ENCODE measurements at places on chromosomes 3 and 15.

- DNase-seq, result no peak
Observed at GRCh38 chr3:135248213-135248612, 453.2 kb downstream of the EPHB1 start.

DNA sequence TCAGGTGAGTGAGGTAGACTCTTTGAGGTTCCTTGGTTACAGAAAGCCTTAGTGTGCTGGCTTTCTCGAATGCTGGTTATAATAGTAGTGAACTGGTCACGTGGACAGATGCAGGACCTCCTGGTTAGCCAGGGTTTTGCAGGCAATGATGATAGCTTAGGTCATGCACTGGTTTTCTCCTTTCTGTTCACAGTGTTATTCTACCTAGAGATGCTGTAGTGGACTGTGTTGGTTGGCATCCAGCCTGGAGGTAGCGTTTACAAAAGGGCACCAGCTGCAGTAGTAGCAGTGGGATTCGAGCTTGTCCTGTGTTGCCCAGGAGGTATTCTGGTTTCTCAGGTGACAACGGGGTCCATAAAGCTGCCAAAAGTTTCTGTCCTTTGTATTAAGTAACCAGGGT lies 27.0 kb downstream of the PCCB start:
- peak; percentile 79 for DNase-seq

- no peak for DNase-seq
Observed at GRCh38 chr15:47405365-47406162, 311.7 kb upstream of the SEMA6D start.

DNA sequence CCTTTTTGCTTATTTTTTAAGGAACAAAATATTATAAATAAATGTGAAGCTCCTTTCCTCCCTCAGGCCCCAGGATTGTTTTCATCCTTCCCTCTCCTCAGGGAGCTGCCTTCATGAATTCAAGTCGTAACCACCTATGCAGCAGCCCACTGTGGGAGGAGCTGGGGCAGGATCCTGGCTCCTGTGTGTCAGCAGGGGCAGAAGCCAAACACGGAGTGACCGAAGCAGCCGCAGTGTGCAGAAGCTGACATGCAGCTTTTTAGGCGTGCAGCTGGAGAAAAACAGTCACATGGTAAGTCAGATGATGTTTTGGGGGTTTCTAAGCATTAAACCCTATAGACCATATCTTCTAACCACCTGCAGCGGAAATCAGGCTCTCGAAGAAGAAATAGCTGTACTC lies 231.3 kb downstream of the OCA2 start:
- no peak for DNase-seq

DNA sequence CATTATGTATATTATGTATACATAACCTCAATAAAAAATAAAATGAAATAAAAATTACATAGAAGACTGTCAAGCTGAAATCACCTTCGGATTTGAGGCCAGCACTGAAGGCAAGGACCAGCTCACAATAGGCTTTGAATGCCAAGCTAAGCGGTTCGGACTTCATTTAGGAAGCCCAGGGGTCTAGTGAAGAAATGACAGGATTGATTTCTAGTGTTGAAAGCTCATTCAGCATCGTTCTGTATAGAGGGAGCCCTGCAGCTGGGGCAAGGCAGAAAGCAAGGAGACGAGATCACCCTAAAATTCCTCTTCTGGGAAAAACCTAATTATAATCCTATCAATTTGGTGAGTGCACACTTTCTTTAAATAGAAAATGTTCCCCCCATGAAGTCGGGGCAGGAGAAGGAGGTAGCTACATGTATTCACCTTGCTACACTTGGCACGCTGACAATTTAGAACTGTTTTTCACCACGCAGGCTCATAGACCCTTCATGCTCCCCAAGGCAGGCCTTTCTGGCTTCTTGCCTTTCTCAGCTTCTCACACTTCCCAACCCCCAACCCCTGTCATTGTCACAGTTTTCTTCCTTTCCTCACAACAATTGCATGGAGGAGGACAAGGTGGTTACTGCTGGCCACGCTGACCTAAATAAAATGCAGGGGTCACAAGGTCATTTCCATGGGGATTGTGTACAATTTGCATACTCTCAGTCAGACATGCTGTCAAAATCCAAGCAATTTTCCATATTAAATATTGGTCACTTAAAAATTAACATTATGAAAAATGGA lies 44.4 kb upstream of the SSR3 start:
- DNase-seq, result no peak

DNA sequence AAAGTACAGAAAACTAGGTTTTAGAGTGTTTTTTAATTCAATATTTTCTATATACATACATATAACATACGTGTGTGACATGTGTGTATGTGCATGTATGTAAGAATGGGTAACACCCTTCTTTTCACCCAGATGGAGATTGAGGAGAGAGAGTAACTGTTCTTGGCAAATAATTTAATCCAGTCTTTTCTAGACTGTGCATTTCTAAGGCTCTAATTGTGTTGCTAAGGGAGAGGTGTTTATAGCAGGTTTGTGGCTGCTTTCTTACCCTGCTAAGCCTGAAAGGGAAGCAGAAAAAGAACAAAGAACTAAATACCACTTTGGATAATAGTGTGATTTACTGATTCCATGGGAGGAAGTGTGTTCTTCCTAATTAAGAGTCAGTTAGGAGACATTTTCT lies 46.0 kb upstream of the ALDH1L1 start:
- DNase-seq, result no peak

DNA sequence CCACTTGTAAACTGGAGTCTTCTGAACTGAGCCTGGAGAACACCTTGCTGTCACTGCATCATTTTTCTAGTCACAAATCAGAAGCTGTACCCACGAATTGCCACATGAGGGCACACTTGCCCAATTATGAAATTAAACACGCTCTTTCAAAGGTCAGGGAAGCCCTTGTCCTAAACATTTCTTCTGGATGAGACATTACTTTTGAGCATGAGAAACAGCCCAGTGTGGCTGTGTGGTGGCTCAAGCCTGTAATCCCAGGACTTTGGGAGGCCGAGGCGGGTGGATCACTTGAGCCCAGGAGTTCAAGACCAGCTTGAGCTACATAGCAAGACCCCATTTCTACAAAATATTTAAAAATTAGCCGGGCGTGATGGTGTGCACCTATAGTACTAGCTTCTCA lies 27.5 kb upstream of the CFAP161 start:
- DNase-seq, result peak; percentile 10

DNA sequence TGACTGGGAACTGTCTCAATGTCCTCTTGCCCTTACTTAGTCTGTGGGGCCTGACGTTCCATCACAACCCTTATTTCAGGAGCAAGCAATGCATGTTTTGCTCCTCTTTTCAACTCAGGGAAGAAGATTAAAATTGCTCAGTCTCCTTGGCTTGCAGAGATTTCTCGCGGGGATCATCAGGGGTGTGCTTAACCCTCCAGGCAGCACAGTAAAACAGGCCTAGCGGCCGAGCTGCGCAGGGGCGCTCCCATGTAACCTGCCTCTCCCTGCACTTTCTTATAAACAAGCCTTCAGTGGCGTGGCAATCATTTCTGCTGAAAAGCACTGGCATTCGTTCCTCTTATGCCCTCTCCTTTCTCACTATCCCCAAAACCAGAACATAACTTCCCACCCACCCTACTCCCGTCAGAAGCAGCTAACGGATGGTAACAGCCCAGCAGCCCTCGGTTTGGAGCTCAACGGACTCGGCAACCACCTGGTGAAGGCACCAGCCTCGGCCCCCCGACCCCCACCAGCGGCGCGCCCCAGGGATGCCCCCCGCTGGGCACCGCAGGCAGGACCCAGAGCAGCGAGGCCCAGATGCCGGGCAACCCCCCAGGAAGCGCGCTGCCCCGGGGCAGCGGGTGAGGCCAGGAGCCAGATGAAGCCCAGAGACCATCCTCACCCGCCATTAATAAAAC lies 1.1 kb downstream of the MCF2L2 start:
- DNase-seq, result no peak

GRCh38 chr3:161028555-161029153 lies 76.5 kb downstream of the B3GALNT1 start:
- DNase-seq, result no peak

DNA sequence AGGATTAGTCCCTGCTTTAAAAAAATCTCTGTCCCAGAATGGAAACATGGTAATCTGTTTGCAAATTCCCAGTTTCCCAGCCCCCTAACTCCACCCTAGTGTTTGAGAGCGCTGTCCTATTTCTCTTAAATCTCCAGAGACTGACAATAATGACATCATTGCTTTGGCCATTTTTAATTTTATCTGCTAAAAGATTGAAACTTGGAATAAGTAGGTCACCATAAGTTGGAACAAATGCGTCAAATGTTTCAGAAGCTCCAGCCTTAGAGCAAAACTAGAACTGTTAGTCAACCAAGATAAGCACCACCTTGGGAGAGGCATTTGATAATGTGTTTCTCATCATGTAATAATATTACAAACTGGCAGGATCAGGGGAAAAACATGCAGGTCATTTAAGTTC lies 25.7 kb upstream of the MB21D2 start:
- no peak for DNase-seq

GRCh38 chr3:157589211-157589610 lies 86.0 kb upstream of the VEPH1 start:
- no peak for DNase-seq

DNA sequence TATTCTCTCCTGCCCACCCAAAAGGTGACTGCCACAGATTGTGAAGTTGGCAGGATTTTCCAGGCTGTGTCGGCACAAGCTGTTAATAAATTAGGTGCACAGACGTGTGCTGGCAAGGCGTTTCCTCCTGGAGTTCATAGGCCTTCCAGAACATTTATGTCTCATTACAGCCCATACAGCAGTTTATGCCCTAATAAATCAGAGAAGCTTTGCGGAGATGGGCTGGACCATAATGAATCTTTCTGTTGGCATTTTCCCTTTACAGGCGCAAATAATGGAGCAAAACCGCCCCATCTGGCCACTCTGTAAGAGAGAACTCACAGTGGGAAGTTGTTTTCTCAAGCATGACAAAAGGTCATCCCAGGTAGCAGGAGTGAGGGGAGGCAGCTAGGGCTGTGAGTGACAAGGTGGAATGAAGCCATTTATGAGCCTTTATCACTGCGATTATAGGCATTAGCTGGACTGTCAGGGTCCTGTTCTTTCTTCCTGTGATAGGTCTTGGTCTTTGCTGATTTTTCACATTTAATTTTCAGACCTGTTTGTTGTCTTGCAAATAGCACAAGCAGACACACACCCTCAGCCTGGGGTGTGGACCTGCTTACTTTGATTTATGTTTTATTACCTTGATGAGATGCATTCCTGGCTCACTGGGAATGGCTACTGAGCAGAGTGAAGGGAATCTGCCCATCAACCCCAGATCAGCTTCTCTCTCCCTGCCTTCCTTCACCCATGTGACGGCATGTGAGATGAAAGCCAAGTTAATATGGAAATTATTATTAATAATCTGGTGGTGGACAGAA lies 257.5 kb downstream of the LRTM1 start:
- peak; percentile 70 for DNase-seq

- no peak for DNase-seq
Observed at GRCh38 chr3:128021768-128022372, 30.4 kb upstream of the SEC61A1 start.

DNA sequence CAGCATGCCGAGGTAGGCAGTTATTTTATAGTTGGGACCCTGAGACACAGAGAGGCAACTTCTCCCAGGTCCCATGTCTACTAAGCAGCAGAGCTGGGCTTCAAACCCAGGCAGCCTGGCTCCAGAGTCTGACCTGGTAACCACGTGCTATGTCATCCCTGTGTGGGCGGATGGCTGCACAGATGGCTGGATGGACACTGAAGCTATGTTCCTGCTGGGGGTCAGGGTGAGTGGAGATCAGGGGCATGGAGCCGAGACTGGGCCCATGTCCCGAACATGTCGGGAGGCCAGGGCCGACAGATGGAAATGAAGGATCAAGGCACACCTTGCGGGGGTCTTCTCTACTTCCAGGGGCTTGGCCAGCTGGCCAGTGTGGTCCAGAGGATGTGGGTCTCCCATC lies 9.3 kb upstream of the FBLN2 start:
- no peak for DNase-seq

DNA sequence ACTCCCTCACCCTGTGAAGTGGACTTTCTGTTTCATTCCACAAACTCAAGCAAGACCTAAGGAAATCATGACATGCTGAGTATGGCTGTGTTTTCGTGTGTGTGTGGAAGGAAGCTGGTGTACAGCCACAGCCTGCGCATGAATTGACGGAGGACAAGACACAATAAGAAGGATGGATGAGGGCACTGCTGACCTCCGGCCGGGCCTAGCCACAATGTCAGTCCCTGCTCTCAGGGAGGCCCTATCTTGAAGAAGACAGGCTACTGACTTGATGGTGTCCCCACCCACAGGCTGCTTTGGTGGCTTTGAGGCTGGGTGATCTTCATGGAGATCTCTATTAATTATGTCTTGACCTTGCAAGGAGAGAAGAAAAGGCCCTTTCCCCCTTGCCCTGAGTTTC lies 39.3 kb upstream of the CDCP1 start:
- DNase-seq, result no peak

GRCh38 chr3:11523572-11524101 lies 120.1 kb downstream of the VGLL4 start:
- DNase-seq, result no peak

GRCh38 chr3:110859336-110859735 lies 212.3 kb upstream of the NECTIN3 start:
- no peak for DNase-seq

- DNase-seq, result no peak
Observed at GRCh38 chr3:65927576-65927975, 111.1 kb downstream of the MAGI1 start.

- no peak for DNase-seq
Observed at GRCh38 chr3:137180220-137180619, 222.4 kb downstream of the IL20RB start.

GRCh38 chr3:12303534-12303933 lies 14.7 kb downstream of the PPARG start:
- no peak for DNase-seq

DNA sequence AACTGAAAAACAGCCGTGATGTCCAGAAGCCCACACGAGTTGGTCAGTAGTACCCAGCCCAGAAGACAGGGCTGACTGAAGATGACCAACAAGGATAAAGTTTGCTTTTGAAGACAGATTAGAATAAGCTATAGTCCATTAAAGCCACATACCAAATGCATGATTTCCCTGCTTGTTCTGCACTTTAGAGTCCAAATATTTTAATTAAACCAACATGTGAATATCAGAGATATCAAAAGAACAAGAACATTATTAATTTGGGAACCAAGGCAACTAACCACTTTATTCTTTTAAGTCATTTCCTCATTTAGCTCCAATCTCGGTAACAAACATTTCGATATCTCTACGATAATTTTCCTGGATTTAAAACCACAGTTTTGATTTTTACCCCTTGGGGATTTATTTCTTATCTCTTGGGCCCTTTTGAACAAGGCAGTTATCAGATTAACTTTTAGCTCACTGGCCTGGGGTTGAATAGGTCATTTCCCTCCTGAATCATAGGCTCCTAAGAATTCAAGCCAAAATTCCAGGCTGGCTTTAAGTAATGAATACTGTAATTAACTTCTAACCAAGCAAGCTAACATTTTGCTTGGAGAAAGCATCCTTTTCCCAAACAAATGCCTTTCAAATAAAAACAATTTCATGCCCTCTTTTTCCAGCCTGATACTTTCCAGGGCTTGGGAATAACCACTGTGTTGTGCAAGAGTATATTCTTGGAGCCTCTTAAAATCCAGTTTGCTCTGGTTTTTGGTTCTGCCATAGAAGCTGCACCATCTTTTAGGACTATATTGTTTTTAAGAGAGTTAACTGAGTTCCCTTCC lies 102.9 kb upstream of the NR2E3 start:
- DNase-seq, result no peak
